ENCODE measurements at places on chromosomes 12 and 14.

DNA sequence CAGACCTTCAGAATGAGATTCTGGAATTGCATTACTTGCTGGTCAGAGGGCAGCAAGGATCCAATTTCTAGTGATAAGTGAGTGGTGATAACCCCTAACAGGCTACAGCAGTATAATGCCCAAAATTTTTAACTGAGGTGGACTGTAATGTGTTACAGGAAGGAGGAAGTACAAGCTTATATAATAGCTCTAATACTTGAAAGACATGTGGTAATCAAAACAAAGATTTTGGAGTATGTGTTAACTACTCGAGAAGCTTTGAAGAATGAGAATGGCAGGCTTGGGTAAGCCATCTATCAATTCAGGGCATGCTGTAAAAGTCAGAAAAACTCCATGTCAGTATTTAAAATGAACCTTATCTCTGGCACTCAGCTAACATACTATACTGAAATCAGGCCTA, 70.5 kb downstream of the ANKS1B start:
- no peak for DNase-seq

- DNase-seq = no peak
Measured at GRCh38 chr14:75053396-75054291, 2.4 kb upstream of the MLH3 start.

DNA sequence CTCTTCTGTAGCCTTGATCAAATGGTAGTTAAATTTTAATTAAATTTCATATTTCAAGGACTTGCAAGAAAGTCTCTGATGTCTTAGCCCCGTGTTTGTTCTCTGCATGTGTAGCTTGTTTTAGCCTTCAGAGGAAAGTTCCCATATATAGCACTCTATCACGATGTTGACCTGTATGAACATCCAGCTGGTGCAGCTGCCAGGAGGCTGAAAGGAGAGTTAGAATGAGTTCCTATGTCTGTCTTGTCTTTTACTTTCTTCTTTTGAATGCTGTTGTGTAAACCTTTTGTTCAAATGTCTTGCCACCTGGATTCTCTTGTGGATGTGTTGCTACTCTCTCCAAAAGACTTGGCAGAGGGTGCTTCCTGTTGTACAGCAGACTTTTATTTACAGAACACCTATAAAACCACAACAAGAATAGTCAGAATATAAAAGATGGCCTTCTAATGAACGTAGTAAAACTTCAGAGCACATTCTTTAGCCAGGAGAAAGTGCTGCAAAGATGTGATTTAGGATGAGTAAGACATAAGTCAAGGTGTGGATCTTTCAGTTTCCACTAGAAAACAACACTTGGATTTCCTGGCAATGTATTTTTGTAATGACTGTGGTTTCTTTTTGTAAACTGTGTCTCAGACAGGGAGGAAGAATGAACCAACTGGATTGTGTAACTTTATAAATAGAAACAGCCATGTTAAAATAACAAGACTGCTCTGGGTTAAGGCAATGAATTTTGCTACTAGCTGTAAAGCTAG, 17.2 kb downstream of the NAV3 start:
- DNase-seq = peak; percentile 81

DNA sequence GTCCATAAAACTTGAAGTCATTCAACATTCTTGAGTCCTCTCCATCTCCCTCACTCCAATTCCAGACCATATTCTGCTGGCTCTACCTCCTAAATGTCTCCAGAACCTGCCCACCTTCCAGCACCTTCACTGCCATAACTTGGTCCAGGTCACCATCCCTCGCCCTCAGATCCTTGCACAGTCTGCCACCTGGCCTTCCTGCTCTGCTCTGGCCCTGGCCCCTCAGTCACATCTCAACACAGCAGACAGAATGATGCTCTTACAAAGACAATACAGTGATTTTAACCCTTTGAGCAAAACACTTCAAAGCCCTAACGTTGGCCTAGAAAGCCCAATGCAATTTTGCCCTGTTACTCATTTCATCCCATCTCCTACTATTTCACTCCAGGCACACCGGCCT, 81.8 kb upstream of the PDZRN4 start:
- DNase-seq = no peak

DNA sequence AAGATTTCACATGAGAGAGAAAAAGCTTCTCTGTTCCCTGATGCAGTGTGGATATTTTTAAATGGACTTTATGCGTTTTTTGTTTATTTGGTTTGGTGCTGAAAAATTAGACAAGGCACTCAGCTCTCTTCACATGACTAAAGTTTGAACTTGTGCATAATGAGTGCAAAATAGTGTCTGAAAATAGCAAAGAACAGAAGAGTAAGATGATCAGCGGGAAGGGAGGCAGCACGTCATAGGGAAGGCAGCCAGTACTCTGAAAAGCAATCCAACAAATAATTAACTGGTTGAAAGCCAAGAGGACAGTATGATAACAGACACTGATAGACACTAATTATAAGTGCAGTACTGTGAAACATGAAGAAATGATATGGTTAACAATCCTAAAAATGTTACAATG, 46.6 kb upstream of the CDKN3 start:
- DNase-seq = no peak

- peak; percentile 54 for DNase-seq
Measured at GRCh38 chr14:22646570-22647254, 2.6 kb upstream of the OR6J1 start.

- DNase-seq = no peak
Measured at GRCh38 chr12:27297566-27297965, 35.1 kb upstream of the BMAL2 start.
